Activated T-helper 2 cell treated with anti-CD3 and anti-CD28 coated beads, Interferon-gamma antibody, Interleukin-2, Interleukin-4, amounts not matched to agents 10 μg/mL and 5 μg/mL and 100 μg/mL, durations not matched to agents 14 hours and 24 hours and 36 hours (primary cell): ENCODE measurements at places on chromosomes 13 and 19.
A peak's percentile ranks its signal among the peaks of the same experiment; 100 is the strongest.

DNA sequence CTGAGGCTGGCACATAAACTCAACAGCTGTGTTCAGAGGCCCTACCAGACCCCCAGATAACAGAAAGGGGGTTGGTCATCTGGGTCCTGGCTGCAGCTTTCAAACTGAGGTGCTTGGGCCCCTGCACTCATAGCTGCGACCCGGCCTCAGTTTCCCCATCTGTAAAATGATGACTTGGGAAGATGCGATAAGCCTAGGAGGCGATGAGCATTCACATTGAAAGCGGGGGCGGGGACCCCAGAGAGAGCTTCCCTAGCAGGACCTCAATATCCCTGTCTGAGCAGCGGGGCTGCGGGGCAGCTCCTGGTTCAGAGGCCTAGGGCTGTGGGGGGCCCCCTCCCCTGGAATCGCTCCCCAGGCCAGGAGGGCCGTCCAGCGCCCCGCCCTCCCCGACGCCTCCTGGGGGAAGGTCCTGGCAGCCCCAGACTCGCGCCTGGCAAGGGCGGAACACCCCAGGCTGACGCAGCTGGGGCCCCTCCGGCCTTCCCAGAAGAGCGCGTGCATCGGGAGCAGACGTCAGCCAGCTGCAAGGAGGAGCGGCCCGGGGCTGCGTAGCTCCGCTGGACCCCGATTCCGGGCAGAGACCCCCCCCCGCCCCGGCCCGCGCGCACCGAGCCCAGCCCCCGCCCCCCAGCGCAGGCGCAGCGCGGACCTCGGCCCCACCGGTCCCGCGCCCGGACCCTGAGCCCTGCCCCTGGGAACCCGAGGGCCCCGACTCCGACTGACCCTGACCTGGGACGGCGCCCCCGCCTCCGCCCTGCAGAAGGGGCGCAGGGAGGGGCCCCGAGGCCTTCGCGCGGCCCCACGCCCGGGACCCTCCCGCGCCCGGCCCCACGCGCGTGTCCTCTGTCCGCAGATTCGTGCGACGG lies 3.5 kb downstream of the FSTL3 start:
- DNase-seq, result no peak

DNA sequence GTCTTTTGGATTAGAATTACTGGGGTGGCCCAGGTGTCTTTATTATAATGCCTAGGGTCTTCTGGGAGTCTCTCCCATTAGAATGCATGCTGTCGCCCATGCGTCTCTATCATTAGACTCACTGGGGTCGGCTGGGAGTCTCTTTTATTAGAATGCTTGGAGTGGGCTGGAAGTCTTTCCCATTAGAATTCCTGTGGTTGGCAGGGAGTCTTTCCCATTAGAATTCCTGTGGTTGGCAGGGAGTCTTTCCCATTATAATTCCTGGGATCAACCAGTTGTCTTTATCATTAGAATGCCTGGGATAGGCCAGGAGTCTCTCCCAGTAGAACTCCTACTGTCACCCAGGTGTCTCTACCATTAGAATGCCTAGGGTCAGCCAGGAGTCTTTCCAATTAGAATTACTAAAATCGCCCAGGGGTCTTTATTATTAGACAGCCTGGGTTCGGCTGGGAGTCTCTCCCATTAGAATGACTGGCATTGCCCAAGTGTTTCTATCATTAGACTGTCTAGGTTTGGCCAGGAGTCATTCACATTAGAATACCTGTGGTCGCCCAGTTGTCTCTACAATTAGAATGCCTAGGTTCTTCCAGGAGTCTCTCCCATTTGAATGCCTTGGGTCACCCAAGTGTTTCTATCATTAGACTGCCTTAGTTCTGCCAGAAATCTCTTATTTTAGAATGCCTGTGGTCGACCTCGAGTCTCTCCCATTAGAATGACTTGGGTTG lies 1558.5 kb downstream of the UQCRFS1 start:
- no peak for DNase-seq

DNA sequence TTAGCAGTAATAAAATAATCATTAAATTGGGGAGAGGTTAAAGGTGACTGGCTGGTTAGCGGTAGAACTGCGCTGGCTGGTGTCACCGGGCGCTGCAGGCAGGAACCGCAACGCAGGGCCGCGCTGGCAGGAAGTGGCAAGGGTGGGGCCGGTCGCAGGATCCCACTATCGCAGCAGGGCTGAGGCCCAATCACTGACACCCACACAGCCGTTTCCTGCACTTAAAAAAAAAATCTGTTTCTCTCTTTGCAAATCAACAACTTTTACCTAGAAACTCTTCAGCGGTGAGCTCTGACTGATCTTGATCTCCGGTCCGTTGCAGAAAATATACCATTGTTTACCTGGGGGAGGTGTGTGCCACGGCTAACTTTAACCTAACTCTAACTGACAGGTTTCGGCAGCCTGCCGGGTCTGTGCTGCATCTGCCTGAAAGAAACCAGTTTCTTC lies 46.9 kb downstream of the KLF2 start:
- DNase-seq, result peak; percentile 93

DNA sequence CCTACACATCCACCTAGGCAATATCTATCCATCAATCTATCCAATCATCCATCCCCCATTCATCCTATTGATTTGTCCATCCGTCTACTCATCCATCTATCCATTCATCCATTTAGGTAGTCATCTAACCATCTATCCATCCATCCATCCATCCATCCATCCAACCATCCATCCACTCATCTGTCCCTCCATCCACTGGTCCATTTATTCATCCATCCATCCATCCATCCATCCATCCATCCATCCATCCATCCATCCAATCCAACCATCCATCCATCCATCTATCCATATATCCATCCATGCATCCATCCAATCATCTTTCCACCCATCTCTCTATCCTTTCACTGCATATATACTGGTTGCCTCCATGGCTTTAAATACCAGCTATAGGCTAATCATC lies 3.9 kb downstream of the KLK13 start:
- DNase-seq, result no peak

DNA sequence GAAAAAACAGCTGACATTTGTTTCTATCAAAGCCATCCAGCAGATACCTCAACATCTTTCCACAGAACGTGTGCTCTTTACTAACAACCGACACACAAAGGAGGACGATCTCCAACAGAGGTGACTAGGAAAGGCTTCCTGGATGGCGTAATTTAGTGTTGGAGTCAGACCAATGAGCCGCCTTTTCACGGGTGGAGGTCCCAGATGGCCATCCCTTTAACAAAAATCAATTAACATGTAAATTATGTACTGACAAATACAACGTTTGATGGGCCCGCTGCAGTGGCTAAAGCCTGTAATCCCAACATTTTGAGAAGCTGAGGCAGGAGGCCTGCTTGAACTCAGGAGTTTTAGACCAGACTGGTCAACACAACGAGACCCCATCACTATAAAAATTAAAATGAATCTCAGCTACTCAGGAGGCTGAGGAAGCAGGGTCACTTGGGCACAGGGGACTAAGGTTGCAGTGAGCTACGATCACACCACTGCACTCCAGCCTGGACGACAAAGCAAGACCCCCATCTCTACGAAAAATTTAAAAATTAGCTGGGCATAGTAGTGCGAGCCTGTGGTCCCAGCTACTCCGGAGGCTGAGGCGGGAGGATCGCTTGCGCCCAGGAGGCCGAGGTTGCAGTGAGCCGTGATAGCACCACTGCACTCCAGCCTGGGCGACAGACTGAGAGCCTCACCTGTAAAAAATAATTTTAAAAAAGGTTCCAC lies 1.2 kb upstream of the DPY19L3 start:
- no peak for DNase-seq
